Stimulated activated CD8-positive, alpha-beta memory T cell treated with anti-CD3 and anti-CD28 coated beads, Interleukin-2, amount 100 ng/mL, for 48 hours (primary cell): ENCODE measurements at places on chromosomes 5 and 9.

DNA sequence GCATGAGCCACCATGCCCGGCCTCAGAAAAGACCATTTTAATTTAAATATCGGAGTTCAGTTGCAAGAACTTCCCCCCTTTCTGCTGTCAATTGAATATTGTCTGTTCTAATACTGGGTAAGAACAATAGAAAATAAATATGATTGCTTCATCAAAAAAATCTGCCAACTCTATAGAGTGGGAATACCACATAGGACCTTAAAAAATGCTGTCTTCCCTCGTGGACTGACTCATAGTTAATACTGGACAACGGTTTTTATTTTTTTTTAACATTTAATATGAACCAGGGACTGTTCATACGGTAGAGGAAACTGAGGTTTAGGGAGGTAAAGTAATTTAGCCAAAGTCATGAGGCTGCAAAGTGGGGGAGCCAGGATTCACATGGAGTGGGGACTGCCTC lies 9.7 kb downstream of the ZNF462 start:
- DNase-seq = no peak

- DNase-seq = no peak
Measured at GRCh38 chr5:3827624-3828023, 232.0 kb downstream of the IRX1 start.

DNA sequence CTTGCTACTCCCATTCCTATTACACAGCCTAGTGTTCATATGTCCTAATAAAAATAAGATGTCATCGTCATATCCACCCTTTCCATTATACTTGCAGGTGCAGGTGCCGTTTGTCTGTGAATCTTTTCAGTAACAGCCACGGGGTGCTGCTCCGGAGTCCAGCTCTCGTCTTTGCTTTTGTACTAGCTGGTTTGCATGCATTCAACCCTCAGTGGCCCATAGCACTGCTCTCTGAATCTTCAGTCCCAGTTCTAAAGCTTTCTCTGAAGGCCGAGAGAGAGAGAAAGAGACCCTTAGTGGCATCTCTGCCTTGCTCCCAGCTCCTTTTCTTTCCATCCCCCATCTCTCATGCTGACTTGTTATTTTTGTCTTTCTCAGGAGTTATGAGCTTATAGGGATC lies 468.5 kb downstream of the TMEM232 start:
- DNase-seq = no peak

DNA sequence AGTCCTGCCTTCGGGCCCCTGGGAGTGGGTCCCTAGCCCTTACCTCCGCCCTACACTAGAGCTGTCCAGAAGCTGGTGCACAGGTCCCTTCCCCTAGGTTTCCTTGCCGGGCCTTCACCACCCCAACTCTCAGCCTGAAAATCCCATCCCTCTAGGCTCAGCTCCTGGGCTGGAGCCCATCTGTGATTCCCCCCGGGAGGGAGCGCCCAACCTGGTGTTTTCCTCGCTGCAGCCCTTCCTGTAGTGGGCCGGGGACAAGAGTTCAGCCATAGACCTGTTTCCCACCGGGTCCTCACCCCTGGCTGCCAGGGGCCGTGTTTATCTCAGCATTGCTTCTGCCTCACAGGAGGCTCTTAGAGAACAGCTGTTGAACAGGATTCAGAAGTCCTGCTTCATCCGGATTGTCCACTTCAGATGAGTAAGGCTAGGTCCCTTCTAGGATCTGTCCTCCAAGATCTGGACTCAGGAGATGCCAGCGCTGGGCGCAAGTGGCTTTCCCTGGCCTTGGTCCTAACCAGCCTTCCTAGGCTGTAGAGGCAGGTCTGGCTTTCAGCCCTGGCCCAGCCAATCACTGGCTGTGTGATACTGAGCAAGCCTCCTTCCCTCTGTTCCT lies 965 bp downstream of the GLIPR2 start:
- DNase-seq = no peak

- no peak for DNase-seq
Measured at GRCh38 chr9:16516891-16517290, 353.6 kb downstream of the BNC2 start.

- DNase-seq = no peak
Measured at GRCh38 chr5:126004636-126005035, 418.6 kb upstream of the GRAMD2B start.

DNA sequence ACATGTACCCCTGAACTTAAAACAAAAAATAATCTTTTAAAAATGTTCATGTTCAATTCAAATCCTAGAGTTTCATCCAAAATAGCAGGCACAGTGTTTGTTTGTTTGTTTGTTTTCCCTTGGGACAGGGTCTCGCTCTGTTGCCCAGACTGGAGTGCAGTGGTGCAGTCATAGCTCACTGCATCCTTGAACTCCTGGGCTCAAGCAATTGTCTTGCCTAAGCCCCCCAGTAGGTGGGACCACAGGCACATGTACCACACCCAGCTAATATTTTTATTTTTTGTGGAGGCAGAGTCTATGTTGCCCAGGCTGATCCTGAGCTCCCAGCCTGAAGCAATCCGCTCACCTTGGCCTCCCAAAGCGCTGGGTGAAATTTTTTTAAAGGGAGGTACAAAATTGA lies 5.0 kb upstream of the POLR1E start:
- DNase-seq = no peak

DNA sequence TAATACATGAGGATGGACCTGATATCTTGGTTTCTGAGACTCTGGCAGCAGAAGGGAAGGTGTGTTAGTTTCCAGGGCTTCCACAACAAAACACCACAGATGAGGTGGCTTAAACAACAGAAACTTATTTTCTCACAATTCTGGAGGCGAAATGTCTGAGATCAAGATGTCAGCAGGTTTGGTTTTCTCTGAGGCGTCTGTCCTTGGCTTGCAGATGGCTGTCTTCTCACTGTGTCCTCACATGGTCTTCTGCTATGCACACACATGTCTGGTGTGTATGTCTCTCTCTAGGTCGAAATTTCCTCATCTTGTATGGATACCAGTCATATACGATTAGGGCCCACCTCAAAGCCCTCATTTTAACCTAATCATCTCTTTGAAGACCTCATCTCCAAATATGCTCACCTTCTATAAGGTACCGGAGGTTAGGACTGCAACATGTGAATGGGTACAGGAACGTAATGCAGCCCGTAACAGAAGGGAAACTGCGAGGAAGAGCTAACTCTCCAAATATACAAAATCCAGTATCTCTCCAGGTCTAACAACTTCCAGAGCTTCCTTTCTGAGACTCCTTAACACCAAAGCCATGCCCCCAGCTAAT lies 139.8 kb upstream of the SMARCA2 start:
- no peak for DNase-seq

- DNase-seq = no peak
Measured at GRCh38 chr9:115025721-115026120, 92.2 kb downstream of the TNC start.

DNA sequence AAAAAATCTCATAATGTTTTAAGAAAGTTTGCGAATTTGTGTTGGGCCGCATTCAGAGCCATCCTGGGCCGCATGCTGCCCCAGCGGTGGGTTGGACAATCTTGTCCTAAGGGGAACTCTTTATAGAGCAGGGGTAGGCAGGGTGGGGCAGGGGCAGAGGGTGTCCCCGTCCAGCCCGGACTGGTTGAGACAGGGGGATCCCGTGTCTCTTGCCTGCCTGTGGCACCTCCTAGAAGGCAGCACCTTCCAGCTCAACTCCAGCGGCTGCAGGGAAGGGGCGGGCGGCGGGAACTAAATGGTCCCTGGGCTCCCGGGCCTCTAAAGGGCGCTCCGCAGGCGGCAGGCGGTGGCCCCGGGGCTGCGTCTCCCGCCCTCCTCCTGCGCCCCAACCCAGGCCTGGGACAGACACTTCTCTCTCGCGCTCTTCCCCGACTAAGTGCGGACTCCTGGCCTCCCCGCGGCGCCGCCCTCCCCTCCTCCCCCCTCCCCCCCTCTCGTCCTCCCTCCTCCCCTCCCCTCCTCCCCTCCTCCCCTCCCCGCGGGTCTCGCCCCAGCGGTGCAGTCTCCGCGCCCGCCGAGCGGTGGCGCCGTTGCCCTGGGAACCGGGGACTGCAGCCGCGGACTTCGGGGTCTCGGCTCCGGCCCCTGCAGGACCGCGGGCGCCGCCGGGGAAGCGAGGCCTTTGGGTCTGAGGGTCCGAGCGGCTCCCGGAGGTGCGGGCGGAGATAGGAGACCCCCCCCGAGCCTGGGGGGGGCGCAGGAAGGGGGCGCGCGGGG lies 132.6 kb downstream of the MRPL36 start:
- DNase-seq = peak; percentile 41

GRCh38 chr5:5787373-5787772 lies 364.9 kb downstream of the ICE1 start:
- DNase-seq = no peak

- DNase-seq = no peak
Measured at GRCh38 chr9:130254747-130255630, 10.6 kb upstream of the HMCN2 start.

- no peak for DNase-seq
Measured at GRCh38 chr5:139638736-139639618, 9.2 kb upstream of the CXXC5 start.

GRCh38 chr5:172443441-172444109 lies 10.8 kb downstream of the SH3PXD2B start:
- peak; percentile 61 for DNase-seq

DNA sequence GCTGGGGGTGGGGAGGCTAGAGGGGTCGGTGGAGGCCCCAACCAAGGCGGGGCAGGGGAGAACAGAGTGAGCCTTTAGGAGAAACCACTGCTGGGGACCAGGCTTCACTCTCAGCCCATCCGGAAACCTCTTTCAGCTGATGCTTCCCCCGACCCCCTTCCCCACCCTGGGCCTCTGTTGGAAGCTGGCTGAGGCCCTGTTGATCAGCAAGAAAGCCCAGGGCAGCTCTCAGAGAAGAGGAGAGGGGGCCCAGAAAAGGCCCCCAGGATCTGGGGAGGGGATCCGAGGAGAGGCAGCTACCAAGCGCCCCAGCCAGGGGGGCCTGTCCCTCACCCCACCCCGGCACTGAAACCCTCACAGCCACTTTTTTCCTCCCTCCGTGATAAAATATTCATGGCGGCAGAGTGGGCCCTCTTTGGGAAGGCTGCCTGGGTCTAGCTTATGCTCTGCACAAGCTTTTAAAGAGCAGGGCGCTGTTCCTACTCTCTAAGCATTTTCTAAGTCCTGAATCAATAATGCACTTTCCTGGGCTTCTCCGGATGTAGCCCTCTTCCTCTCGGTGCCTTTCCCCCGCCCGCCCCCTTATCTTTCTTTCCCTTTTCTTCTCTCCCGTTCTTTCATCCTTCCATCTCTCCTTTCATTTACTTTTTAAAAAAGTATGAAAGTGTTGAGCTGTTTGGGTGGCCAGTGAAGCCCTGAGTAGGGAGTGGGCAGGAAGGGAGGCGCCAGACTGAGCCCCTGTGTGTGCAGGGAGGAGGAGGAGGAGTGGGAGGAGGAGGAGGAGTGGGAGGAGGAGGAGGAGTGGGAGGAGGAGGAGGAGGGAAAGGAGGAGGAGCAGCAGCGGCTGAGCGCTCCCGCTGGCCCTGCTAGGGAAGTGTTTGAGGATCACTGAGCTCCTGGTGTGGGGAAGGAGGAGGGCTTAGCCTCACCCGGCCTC lies 23.5 kb downstream of the NTNG2 start:
- DNase-seq = no peak
